ENCODE measurements at places on chromosomes 13 and 19.

GRCh38 chr19:35347171-35347929, at the start of gene FFAR1:
TSS of gene FFAR1 (plus strand) at chr19:35347902. CDS start at chr19:35351552, 3,650 bp downstream.
- no peak for DNase-seq

DNA sequence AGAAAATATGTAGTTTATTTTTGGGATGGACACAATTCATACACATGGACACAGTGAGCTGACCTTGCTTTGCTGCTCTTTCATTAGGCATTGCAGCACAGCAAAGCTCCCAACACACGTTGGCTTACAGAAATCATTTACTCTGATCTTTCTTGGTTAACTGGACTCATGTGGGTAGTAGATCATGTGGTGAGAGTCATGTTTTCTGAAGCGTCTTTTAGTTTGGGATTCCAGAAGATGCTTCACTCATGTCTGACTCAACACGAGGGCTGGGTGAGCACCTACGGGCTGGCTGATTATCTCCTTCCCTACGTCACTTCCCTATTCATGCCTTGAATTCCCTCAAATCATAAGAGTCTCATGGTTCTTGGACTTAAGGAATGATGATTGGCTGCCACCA, 12.1 kb upstream of the LGALS16 start:
- no peak for DNase-seq

GRCh38 chr19:30076751-30077670, 135.0 kb downstream of the URI1 start:
- no peak for DNase-seq

GRCh38 chr13:24005755-24006281, 108.5 kb upstream of the C1QTNF9B start:
- no peak for DNase-seq

DNA sequence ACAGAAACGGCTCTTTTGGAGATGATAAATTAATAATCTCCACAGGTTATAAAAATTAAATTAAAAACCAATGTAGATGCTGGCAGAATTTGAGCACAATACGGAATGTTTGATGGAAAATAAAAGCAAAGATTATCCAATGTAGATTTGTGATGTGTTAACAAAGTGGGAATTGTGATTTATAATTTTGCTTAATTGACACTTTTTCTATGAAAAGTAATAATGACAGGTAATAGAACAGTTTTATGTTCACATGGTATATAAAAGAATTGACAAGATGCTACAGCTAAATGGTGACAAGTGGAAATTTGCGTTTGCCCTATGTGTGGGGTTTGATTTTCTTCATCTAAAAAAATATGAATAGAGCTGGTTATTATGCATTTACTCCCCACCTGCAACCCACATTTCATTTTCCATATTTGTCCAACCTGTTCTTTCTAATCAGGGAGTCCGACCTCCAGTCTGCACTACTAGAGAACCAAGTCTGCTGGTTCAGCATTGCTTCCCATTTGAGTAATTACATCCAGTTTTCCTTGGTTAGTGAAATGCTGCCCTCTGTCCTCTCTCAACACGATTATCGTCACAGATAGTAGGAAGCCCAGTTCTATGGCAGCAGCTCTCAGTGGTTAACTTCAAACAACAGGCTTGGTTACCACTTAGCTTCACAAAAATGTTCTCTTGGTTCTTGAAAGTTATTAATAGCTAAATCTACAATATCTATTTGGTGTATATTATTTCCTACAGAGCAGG, 61.4 kb upstream of the SLITRK1 start:
- peak; percentile 1 for DNase-seq

- no peak for DNase-seq
Observed at GRCh38 chr19:17570791-17571190, 15.3 kb downstream of the COLGALT1 start.

- DNase-seq: no peak
Observed at GRCh38 chr19:17735410-17735809, 15.9 kb upstream of the FCHO1 start.

DNA sequence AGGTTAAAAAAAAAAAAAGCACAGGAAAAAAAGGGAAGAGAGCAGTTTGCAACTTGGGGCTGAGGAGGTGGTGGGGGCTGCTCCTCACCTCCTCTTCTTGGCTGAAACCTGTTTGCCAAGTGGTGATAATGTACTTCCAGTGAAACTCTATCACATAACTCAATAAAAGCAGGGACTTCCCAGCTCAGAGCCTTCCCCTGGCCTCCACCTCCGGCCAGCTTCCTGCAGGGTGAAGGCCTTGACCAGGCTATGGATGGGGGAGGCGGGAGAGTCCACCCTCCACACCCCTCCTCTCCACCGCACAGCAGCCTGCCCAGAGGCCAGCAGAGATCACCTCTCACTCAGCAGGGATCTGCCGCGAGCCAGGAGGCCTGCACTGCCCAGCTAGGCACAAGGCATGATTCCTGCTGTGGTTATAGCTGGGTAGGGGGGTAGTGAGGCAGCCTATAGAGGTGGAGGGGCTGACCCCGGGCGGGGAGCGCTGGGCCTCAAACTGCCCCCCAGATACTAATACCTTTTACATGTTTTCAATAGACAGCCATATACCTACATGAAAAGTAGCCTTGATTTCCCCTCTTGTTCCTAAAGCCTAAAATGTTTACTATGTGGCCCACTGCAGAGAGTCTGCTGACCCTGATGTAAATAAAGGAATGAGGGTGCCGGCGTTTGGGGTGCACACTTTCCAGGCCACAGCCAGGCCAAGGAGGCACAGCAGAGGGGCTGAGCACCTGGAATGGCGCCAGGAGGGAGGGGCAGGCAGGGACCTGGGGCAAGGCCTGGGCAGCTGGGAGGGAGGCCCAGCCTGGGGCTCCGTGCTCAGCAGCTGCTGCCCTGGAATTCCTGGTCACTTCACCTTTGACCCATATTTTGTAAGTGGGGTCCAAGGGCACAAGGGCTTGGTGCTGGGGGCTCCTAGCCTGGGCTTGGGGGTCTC, 10.3 kb downstream of the ZNF787 start:
- no peak for DNase-seq

- DNase-seq: no peak
Observed at GRCh38 chr19:16394681-16395375, 70.2 kb downstream of the KLF2 start.

- DNase-seq: no peak
Observed at GRCh38 chr13:30567072-30567471, 50.6 kb upstream of the USPL1 start.

- no peak for DNase-seq
Observed at GRCh38 chr13:31797154-31797775, 57.9 kb downstream of the RXFP2 start.

DNA sequence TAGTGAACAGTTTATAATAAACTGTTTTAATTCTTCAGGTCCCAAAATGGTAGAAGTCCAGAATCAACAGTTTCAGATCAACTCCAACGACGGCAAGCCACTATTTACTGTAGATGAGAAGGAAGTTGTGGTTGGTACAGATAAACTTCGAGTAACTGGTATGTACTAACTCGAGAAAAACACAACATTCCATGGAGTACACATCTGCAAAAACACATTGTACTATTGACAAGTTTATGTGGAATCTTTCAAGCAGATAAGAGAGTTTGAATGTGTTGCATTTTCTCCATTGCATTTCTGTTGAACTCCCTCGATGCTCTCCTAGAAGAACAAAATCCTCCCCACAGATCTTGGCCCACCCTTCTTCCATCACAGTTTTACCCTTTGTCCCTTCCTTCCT, 98.5 kb downstream of the SGCG start:
- no peak for DNase-seq

GRCh38 chr13:24196593-24197197, 36.2 kb downstream of the SPATA13 start:
- DNase-seq: no peak

GRCh38 chr19:5451494-5451893, 3.7 kb upstream of the ZNRF4 start:
- no peak for DNase-seq

DNA sequence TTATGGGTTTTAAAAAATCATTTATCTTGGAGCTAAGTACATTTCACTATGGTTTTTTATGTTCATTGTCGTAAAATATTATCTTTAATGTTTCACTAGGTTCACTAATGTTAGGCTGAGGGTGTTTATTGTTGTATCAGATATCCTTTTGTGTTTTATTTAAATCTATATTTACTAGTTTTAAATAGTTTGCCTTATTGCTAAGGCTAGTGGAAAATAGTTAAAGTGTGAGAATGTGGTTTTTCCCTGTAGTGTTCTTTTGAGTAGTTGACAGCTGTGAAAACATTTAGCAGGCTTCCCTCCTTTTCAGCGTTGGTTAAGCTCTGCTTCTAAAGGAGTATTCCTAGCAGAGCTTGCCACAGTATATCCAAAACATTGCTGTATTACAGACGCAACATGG, 139.0 kb downstream of the TM9SF2 start:
- peak; percentile 44 for DNase-seq

DNA sequence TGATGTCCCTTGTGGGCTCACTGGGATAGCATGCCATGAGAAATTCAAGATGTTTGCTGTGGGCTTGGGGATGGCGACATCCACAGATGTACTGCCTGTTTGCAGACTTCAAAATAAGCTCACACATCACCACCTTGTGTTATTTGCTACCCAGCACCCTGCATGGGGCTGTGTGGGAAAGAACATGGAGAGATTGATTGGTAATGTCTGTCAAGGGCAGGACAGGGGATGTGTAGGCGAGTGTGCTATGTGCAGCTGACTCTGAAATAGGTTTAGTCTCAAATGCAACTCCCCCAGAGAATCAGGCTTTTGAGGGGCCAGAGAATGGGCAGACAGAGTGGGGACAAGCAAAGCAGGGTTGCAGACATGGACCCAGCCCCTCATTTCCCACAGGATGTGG, 24.7 kb downstream of the PNPLA6 start:
- no peak for DNase-seq

DNA sequence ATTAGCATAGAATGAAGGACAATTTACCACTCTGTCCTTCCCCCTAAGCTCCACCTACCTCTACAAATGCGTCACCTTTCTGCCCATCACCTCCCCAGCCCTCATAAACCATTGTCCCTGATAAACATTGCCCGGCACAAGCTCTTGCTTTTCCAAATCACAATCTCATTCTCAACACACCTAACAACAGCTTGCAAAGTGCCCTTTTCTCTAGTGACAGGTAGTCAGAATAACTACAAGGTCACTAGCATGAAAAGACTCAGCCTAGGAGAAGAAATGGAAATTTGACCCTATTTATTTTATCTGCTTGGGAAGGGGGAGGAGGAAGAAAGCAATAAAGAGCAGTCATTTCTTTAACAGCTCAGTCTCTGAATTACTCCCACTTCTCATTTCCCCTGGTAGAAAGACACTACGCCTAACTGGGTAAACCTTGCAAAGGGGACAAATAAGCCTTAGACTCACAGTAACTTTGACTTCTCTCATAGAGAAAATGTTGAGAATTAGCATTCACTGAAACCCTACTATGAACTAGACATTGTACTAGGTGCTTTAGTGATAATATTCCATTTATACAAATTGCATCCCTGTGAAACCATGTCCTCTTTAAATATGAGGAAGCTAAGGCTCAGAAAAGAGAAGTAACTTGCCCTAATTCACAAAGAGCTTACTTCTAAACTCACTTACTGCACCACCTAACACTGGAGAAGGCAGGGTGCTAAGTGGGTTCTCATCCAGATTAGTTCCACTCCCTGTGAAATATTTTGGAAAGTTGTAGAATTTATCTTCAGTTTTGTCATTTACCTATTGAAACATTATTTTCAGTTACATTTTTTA, 116.2 kb upstream of the FNDC3A start:
- no peak for DNase-seq

GRCh38 chr19:44968670-44969069, 13.5 kb downstream of the CLPTM1 start:
- DNase-seq: no peak

DNA sequence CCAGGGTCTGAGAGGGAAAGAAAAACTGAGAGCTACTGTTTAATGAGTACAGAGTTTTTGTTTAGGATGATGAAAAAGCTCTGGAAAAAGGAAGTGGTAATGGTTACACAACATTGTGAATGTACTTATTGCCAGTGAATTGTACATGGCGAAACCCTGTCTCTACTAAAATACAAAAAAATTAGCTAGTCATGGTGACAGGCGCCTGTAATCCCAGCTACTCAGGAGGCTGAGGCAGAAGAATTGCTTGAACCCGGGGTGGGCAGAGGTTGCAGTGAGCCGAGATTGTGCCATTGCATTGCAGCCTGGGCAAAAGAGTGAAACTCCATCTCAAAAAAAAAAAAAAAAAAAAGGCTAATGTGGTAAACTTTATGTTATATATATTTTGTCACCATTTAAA, 96.3 kb downstream of the VWA8 start:
- DNase-seq: no peak

DNA sequence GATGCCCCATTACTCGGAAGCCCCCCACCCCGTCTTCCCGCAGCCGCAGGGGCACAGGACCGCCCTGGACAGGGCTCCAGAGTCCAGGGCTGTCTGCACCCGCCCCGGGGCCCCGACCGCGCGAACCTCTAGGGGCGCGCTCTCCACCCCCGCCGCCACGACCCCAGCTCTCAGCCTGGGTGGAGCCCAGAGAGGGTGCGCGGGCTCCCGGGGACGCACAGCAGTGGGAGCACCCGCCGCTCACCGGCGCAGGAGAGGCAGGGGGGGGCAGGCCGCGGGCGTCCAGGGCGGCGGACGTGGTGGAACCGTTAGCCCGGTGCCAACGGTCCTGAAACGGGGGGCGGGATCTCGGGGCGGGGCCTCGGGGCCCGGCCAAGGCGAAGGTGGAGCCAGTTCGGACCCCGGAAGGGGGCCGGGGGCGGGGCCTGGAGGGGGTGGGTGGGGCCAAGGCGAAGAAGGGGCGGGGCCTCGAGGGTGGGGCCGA, at the start of gene ATP8B3:
TSS of gene ATP8B3 (minus strand) at position 335 of the 484 bp plus-strand sequence. CDS start 540 bp downstream, outside the sequence.
- no peak for DNase-seq

DNA sequence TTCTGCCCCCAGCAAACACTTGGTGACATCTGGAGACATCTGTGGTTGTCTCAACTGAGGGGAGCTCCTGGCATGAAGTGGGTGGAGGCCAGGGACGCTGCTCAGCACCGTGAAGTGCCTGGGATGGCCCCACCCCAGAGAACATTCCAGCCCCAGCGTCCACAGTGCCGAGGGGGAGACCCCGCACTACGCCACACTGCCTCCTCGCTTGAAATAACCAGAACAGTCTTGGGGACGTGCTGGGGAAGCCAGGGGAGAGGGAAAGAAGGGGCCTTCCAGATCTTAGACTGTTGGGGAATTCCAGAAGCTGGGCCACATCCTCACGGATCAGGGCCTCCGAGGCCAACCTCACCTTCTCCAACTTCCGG, 4.2 kb downstream of the DPP9 start:
- no peak for DNase-seq

DNA sequence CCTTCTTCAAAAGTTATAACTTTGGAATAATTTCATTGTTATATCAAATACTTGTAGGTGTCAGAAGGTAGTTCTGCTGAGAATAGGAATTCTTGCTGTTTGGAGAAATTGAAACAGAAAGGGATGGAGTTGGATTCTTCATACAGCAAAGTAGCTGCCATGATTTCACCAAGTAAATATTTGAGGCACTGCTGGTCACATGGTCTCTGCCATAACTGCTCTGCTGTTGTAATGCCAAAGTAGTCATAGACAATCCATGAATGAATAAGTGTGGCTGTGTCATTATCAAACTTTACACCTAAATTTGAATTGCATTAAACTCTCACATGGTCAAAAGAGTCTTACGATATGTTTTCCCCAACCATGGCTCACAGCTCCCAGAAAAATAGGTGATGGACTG, 308.6 kb downstream of the GPC6 start:
- DNase-seq: no peak
